ENCODE measurements at places on chromosomes 12 and 14. TPM values are rescaled to one million over a fixed set of nuclear protein-coding genes. Genes with fewer than 3 reads are reported as not detected.

GRCh38 chr12:7114008-7114407 is 5.0 kb upstream of the C1RL start:
- DNase-seq = no peak

DNA sequence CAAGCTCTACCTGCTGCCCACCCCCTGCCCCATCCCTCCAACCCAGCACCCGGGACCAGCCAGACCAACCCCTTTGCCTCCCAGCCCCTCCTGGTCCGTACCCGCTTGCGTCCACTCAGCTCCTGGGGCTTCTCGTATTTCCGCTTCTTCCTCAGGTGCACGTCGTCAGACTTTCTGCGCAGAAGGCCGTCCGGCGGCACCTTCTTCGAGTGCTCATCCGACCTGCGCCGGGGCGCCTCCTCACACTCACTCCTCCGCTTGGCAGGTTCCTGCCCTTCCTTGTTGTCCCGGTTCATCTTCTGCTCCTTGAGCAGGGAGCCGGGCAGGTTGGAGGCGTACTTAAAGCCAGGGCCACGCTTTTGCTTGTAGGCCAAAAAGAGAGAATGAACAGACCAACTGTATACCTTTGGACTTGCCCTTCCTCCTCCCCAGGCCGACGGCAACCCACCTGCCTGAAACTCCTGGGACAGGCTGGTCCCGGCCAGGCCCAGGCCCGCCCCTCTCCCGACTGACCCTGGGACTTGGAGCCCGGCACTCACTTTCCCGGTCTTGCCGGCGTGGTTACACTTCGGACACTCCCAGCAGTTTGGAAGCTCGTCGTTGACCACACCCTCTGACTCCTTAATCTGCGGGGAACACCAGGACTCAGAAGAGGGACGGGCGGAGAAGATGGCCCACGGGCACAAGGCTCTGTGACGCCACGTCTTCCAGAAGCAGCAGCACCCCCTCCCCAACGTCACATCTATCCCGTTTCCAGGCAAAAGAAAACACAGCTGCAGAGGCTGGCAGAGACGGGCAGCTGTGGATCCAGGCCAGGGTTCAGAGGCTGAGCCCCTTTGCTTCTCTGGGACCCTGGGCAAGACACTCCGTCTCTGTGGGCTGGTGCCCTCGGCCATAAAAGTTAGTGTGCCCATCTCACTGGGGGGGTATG is 44.3 kb downstream of the RNF34 start:
- DNase-seq = no peak

DNA sequence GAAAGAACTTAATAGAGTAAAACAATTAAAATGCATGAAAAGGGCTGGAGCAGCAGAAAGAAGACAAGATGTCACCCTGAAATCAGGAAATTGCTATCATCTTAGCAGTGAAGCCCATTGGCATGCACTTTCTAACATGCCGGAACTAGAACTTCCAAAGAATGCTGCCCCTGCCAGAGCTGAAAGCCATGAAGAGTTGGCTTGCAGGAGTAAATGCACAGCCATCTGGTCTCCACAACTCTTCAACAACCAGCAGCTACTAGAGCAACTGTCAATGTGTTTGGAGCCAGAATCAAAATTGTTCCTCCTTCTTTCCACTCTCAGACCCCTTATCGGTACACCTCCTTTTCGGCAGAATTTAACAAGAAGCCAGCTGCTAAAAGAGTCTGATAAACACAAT is 414.1 kb downstream of the KCNH5 start:
- no peak for DNase-seq

- DNase-seq = no peak
These were observed 15.5 kb downstream of the PRKAB1 start for GRCh38 chr12:119683413-119683812.

DNA sequence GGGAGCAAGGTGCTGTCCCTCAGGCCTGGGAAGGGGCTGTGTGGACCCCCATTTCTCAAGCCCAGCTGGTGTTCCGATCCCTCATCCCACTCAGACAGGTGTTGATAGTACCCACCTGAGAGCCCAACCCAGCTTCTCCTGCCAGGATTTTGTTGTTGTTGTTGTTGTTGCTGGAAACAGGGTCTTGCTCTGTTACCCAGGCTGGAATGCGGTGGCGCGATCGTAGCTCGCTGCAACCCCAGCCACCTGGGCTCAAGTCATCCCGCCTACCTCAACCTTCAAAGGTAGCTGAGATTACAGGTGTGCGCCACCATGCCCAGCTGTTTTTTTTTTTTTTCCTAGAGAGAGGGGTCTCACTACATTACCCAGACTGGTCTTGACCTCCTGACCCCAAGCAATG is 209.9 kb downstream of the PHETA1 start:
- no peak for DNase-seq

- no peak for DNase-seq
These were observed 166.6 kb downstream of the KITLG start for GRCh38 chr12:88413646-88414045.

The PRR4 gene
- polyA plus RNA-seq = 4.0 TPM

The CD163 gene
- 0.14 TPM for polyA plus RNA-seq

The A2ML1 gene
- polyA plus RNA-seq = 240 TPM
